ENCODE measurements at places on chromosomes 13 and 19. TPM values are rescaled to one million over a fixed set of nuclear protein-coding genes. Genes with fewer than 3 reads are reported as not detected.

DNA sequence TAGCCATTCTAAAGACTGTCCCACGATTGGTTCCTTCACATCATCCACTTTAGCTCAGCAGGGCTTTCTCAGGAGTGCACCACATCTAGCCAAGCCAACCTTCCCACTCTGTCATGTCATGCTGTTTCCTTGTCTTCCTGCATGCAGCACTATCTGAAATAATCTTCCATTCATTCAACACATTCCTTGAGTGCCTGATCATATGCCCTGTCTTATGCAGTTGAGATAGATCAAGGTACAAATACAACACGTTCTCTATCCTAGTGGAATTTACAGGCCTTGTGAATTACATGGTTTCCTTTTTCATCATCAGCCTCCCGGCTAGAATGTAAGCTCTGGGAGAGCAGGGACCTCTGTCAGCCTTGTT is 6.8 kb upstream of the MRPS31 start:
- no peak for DNase-seq

DNA sequence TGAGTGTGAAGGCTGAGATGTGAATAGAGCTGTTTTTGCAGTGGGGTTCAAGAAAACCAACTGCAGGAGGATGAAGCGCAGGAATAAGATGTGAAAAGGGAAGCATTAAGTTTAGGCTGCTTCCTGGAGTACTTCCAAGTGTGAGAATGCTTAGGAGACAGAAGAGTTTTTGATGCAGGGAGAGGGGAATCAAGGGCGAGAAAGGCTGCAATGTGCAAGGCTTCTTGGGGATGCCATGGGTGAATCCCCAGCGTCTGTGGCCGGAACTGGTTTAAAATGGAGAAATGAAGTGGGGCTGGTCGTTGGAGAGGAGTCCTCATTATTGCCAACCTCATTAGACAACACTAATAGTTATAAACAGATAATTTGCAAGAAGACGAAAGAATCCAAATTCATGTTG is 764.9 kb downstream of the LIG4 start:
- DNase-seq = no peak

DNA sequence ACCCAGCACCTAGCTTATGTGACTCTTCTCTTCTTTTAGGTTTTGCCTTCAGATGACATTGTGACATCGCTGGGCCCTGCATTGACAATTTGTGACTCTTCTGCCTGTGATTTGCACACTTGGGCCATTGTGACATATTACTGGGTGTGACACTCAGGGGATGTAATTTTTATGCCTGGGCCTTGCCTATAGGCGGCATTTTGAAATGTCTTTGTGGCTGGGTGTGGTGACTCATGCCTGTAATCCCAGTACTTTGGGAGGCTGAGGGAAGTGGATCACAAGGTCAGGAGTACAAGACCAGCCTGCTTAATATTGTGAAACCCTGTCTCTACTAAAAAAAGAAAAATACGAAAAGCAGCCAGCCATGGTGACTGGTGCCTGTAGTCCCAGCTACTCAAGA is 28.4 kb upstream of the ZNF681 start:
- peak; percentile 11 for DNase-seq

- no peak for DNase-seq
Observed at GRCh38 chr19:42111811-42112210, 20.4 kb downstream of the POU2F2 start.

- no peak for DNase-seq
Observed at GRCh38 chr19:55080121-55080967, 4.7 kb downstream of the EPS8L1 start.

Gene LILRB3
- total RNA-seq = not detected

Gene ZNF534
- total RNA-seq = not detected

Gene NANOS3
- 2.1 TPM for total RNA-seq

Gene CCDC122
- 7.9 TPM for total RNA-seq

Gene USE1
- total RNA-seq = 19.8 TPM

Data from PC-9 (cell line).